ENCODE measurements at places on chromosomes 5 and 9. TPM values are rescaled to one million over a fixed set of nuclear protein-coding genes. Genes with fewer than 3 reads are reported as not detected.

The SLC4A9 gene
- not detected for total RNA-seq

DNA sequence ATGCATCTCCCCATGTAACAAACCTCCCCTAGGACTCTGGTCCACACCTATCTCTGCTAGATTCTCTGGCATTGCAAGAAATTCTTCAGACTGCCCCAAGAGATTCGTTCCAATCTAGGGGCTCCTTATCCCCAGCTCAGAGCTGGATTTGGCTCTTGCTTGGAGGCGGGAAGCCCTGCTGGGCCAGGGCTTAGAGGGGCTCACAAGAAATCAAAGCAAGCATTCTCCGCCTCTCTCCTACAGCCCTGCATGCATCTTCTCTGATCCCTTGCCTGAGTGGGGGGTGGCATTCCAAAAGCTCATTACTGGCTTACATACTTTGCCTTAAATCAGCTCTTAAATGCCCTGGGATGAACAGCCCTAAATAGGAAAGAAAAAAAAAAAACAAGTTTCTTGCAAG lies 75.8 kb downstream of the KCNIP1 start:
- DNase-seq: no peak

GRCh38 chr5:57753446-57753845 lies 270.8 kb upstream of the ACTBL2 start:
- no peak for DNase-seq

GRCh38 chr9:107870927-107871680 lies 381.5 kb upstream of the KLF4 start:
- DNase-seq: no peak

DNA sequence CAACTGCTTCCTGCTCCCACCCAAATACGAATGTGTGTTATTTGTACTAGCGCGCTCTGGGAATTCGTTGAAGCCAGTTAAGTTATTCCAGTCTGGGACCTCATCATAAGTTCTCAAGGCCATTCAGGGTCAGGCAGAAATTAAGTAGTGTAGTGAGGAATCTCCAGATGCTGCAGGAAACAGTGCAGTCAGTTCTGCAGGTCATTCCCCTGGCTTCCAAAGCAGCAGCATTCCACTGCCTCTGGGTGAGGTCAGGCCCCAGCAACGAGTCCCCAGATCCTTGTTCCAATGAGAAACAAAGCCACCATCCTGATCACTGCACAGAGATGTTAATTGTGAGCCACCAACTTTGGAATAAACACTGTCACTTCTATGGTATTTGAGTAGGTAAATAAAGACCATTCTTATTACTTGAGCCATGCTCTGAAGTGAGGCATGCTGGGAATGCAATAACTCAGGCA lies 33.1 kb downstream of the SVEP1 start:
- no peak for DNase-seq

The PTRH1 gene
- 17.1 TPM for total RNA-seq

DNA sequence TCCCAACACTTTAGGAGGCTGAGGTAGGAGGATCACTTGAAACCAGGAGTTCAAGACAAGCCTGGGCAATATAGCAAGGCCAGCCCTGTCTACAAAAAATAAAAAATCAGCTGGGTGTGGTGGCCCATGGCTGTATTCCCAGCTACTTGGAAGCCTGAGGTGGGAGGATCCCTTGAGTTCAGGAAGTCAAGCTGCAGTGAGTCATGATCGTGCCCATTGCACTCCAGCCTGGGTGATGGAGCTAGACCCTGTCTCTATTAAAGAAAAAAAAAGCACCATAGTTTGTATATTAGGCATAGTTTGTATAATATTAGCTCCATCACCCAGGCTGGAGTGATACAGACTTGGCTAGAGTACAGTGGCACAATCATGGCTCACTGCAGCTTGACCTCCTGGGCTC lies 9.6 kb upstream of the NME5 start:
- DNase-seq: no peak

The SLC1A3 gene
- 27.5 TPM for total RNA-seq

The UBE2QL1 gene
- 0.05 TPM for total RNA-seq

- no peak for DNase-seq
Observed at GRCh38 chr5:79560771-79561524, 47.0 kb upstream of the HOMER1 start.

DNA sequence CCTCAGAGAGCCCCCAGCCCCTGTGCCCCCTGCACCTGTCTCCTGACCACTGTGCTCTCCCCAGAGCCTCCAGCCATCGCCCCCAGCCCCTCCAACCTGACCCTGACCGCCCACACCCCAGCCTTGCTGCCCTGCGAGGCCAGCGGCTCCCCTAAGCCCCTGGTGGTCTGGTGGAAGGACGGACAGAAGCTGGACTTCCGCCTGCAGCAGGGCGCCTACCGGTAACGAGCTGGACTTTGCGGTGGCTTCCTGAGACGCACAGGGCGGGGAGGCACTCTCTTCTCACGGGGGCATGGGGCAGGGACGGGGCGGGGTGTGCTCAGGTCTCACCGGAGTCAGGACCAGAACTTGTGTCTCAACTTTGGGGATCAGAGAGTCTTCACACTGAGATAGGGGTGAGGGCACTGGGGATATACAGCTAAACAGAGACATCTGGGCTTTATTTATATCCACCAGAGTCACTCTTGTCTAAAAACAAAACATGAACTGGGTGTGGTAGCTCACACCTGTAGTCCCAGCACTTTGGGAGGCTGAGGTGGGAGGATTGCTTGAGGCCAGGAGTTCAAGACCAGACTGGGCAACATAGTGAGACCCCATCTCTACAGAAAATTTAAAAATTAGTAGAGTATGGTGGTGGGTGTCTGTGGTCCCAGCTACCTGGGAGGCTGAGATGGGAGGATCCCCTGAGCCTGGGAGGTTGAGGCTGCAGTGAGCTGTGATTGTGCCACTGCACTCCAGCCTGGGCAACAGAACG lies 46.1 kb upstream of the ASS1 start:
- DNase-seq: no peak

The FOXD4L3 gene
- total RNA-seq: not detected

GRCh38 chr5:135398160-135398854 lies 724 bp downstream of the MACROH2A1 start:
- peak; percentile 85 for DNase-seq

GRCh38 chr9:71218774-71219173 lies 97.4 kb upstream of the TRPM3 start:
- DNase-seq: no peak

The PAEP gene
- not detected for total RNA-seq

The BHMT2 gene
- 2.9 TPM for total RNA-seq

The CMYA5 gene
- 2.7 TPM for total RNA-seq

DNA sequence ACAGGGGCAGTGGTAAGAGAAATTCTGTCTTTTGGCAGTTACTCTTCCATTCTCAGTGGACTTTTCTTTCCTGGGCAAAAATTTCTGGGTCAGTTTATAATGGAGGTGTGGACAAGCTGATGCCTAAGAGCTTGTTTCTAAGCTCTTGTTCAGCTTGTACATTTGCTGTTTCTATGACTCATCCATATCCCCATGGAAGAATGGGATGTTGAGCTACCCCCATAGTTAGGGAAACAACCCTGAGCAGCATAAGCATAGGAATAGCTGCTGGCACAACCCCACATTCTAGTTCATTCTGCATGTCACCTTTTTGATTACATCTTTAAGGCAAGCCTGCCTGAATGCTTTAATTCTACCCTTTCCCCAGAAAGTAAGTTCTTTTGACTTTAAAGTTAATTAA lies 173.3 kb downstream of the PSAT1 start:
- no peak for DNase-seq

- no peak for DNase-seq
Observed at GRCh38 chr9:97900103-97900737, 22.1 kb downstream of the TRMO start.

The PCDHA4 gene
- total RNA-seq: 0.65 TPM

DNA sequence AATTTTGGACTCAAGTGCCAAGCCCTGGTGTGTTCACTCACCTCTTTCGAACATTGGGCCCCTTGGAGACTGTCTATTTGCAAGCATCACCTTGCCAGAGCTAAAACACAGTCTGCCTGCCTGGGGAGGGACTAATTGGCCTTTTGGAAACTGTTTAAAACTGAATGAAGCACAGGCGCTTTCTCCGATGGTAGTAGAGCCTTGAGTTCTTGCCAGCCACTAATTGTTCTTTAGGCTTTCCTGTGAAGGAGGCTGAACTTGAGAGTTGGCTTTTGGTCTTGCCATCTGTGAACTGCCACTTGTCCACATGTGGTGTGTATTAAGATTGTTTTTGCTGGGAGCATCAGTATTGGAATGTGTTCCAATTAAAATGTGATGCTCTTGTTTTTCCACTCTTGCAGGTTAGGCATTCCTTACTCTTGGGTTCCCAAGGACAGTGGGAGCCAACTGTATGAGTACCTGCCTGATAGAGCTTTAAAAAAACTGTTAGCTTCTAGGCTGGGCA lies 26.0 kb downstream of the GARNL3 start:
- DNase-seq: no peak

- peak; percentile 94 for DNase-seq
Observed at GRCh38 chr5:138752951-138753793, at the start of gene CTNNA1. CTNNA1 (plus strand) TSS chr5:138753425; CDS start chr5:138781925, 28,500 bp downstream.

- no peak for DNase-seq
Observed at GRCh38 chr5:139682016-139682975, 34.1 kb downstream of the CXXC5 start.

GRCh38 chr5:171288066-171288465 lies 21.0 kb upstream of the TLX3 start:
- no peak for DNase-seq

DNA sequence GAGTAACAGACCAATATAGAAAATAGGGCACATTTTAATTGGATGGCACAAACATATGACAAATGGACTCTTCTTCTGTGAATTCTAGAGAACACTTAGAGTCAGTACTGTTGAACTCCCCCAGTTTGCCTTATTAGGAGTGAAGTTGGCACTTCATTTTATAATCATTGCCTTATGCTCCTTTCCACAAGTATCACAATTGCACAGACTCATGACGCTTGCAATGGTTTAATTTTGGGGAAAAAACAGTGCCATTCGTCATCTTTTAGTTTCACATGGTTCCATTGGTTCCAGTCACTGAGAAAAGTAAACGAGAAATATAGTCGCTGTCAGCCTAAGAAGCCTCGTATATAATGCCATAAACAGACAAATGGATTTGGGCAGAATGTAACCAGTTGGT lies 71.2 kb downstream of the LURAP1L start:
- DNase-seq: no peak

- DNase-seq: no peak
Observed at GRCh38 chr9:114721491-114722079, 39.6 kb upstream of the TEX48 start.

The LCN15 gene
- total RNA-seq: not detected

The TMEM215 gene
- total RNA-seq: not detected

GRCh38 chr5:125897089-125897488 lies 526.1 kb upstream of the GRAMD2B start:
- DNase-seq: no peak

- DNase-seq: no peak
Observed at GRCh38 chr9:137544176-137544760, 5.9 kb downstream of the PNPLA7 start.

The SGCD gene
- total RNA-seq: 15.5 TPM

The SLC23A1 gene
- 0.84 TPM for total RNA-seq

The TMEM38B gene
- total RNA-seq: 11.6 TPM

- no peak for DNase-seq
Observed at GRCh38 chr5:90347462-90347861, 62.1 kb downstream of the CETN3 start.

The HSPA5 gene
- total RNA-seq: 340 TPM

DNA sequence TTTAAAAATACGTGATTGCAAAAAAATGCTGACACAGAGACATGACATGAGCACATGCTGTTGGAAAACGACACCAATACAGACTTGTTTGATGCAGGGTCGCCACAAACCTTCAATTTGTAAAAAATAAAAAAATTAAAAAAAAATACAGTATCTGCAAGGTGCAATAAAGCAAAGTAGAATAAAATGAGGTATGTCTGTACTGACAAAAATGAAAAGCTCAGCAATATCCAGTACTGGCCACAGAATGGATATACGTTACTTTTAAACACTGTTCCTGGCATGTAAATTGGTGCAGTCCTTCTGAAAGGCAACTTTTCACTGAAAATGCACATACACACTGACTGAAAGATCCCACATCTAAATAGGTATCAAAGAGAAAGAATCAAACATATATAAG lies 27.1 kb upstream of the C9orf40 start:
- no peak for DNase-seq

DNA sequence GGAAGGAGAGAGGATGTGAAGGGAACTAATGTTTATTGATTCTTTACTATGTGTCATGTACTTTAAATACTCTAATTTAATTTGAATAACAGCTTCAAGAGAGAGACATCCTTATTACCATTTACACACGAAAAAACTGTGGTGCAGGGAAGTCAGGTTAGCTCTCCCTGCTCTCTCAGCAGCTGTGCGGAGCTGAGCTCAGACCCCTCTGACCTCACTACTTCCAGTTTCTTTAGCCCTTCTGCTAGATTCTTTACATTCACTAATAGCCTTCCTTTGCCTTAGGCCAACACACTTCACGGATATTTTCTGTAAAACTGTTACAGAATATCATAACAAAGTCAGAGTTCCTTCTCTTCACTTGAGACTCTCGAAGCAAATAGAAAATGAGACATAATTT lies 131.3 kb upstream of the ARRDC3 start:
- DNase-seq: no peak

The NR6A1 gene
- total RNA-seq: 4.1 TPM

DNA sequence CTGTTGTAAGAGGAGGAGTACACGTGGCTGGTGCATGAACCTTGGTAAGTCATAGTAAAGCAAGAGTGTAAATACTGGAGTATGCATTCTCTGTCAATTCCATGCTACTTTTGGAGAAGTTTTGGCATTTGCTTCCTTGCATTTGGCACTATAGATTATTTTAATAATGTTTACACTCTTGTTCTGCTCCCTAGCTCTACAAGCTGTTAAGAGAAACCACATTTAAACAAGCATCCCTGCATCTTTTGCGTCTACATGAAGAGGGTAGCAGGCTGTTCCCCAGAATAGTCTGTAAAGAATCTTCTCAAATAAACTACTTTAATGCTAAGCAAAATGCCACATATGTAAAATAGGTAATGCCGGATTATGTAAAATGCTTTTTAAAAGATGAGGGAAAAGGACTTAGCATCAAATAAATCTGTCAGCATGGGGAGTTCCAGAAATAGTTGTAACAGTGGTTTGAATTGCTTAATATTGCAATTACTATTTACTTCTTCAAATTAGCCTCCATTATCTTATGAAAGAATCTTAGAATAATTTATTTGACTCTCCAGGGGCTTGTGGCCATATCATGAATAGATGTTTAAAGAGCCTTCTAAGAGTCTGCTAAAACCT lies 2127.3 kb upstream of the WWC1 start:
- DNase-seq: no peak

- DNase-seq: no peak
Observed at GRCh38 chr9:32378496-32378895, 5.9 kb upstream of the ACO1 start.

- no peak for DNase-seq
Observed at GRCh38 chr5:159673538-159673937, 242.7 kb upstream of the ADRA1B start.

The SPATA6L gene
- 9.4 TPM for total RNA-seq
